ENCODE measurements at places on chromosomes 11 and 22.

- no peak for DNase-seq
Measured at GRCh38 chr22:46588279-46589140, 31.7 kb upstream of the GRAMD4 start.

- no peak for DNase-seq
Measured at GRCh38 chr11:45253640-45254039, 32.5 kb downstream of the SYT13 start.

DNA sequence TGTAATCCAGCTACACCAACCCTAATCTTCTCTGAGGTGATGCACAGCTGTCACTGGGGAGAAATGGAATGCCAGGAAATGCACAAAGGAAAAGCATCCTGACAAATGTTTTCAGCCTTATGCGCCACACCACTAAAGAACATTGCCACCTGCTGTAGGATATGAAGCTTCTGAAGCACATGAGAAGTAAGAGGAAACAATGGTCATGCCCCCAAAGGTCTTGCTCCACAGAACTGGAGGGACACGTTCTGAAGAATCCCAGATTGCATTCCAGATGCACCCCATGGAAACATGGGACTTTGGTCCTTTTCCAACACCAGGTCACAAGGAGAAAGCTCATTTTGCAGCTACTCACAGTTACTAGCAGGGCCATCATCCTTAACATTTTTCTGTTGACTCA is 48.7 kb upstream of the ZBED5 start:
- no peak for DNase-seq

DNA sequence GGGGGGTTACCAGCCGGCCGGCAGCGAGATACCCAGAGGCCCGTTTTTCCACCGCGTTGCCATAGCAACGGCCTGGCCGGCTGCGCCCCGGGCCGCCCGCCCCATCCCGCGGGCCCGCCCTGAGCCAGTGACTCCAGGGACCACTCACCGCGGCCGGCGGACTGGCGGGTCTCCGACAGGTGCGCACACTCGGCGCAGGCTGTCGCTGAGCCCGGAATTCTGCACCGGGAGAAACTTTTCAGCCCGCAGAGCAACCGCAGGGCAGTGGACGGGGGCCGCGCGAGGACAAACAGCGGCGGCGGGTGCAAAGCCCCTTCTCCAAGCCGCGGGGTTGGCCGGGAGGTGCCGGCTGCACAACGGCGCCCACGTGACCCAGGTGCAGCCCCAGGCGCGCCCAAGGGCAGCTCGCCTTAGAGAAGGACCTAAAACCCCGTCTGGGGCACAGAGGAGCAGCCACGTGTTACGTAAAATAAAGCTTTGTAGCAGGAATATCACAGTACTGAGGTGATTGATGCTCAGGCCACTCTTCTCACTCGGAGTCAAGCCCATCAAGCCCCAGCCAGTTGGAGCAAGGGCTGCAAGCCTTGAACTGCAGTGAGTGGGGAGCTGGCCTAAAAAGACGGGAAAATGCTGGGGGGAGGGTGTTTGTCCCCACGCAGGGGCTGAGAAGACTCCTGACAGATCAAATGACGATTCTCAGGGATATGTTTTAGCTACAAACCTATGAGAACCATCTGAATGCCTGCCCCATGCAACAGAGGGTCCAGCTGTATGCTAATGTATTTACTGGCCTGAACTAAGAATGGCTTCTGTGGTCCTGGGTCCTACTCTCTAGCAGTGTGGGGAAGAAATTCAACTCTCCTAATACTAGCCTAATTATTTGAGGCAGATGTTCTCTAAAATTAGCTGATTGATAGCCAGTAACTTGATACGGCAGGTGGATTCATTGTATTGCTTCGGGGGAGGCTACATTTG is at the start of gene STK33:
STK33 (minus strand) TSS at position 294 of the 975 bp plus-strand sequence. CDS start 119,323 bp downstream, outside the sequence.
- no peak for DNase-seq
